ENCODE measurements at places on chromosomes 12 and 14.
A peak's percentile ranks its signal among the peaks of the same experiment; 100 is the strongest.

DNA sequence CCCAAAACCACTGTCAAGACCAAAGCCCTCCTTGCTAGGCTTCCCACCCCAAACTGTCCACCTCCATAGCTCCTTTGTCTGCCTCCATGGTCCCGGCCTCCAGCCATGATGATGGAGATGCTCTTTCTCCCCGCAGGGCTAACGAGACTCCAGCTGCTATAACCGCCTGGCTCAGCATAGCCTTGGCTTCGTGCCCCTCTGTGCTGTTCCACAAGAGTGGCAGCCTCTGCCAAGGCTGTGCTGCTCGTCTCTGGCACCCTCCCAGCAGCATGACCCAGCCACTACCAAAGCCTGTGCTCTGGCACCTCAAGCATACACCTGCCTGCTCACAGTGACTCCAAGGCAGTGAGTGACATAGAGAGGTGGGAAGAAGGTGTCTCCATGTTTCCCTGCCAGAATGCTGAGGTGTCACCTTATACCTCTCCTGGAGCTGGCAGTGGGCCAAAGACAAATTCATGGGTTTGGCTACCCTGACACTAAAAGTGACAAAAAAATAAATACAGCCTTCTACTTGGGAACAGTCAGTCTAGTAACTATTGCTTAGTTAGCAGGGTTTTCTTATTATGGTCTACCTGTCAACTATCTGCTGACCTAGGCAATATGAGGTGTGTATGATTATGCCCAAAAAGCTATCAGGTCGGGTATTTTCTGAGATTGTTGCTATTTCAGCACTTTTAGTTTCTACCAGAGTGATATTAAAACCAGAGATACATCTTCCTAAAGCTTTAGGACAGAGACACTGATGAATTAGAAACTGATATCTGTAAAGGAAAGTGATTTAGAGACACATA is 16.1 kb upstream of the KRT73 start:
- no peak for DNase-seq

- DNase-seq = no peak
Observed at GRCh38 chr12:103373088-103373523, 122.7 kb downstream of the C12orf42 start.

DNA sequence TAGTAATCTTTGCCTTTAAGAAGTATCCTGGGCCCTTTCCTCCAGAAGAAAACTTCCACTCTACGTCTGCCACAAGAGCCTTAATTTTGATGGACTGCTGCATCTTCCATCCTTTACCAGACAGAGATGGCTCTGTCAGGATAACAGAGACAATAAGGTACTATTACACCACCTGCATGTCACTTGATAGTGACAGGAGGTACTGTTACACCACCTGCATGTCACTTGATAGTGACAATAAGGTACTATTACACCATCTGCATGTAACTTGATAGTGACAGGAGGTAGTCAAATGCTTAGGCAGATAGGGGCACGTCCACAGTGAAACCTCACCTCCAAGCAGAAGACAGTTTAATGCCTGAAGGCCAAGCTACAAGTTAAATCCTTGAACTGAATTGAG is 13.9 kb downstream of the OR6C74 start:
- DNase-seq = no peak

GRCh38 chr14:29548948-29549370 is 378.7 kb downstream of the PRKD1 start:
- DNase-seq = peak; percentile 47

DNA sequence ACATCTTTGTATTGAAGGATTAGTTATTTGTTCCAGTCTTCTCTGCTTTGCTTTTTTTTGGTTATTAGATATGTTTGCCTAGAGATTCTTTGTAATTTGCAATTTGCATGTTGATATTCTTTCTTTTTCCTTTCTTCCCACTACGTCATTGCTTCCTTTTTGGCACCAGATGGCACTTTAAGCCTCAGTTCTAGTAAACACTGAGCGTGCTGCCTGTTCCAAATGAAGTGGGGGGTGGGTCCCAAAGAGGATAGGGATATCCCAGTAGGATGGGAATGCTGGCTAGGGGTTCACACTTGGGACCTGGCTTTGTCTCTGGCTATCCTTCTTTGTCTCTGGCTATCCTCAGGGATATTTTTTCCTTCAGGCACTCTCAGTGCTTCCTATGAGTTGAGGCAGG is 17.0 kb downstream of the EAPP start:
- no peak for DNase-seq

DNA sequence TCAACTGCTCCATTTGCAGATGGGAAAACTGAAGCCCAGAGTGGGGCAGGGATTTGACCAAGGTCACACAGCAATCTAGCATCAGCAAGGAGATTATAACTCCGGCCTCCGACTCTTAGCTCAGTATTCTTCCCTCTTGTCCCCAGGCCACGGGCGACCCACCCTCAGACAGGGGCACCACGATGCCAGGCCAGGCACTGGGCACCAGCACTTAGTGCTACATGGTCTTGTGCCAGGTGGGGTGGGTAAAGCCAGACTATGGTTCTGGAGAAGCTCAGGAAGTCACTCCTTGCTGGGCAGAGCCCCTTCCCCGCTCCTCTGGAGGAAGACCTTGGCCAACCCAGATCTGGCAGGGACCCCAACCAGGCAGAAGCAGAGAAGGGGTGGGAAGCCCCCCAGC is 41.5 kb downstream of the SYNE3 start:
- DNase-seq = no peak

DNA sequence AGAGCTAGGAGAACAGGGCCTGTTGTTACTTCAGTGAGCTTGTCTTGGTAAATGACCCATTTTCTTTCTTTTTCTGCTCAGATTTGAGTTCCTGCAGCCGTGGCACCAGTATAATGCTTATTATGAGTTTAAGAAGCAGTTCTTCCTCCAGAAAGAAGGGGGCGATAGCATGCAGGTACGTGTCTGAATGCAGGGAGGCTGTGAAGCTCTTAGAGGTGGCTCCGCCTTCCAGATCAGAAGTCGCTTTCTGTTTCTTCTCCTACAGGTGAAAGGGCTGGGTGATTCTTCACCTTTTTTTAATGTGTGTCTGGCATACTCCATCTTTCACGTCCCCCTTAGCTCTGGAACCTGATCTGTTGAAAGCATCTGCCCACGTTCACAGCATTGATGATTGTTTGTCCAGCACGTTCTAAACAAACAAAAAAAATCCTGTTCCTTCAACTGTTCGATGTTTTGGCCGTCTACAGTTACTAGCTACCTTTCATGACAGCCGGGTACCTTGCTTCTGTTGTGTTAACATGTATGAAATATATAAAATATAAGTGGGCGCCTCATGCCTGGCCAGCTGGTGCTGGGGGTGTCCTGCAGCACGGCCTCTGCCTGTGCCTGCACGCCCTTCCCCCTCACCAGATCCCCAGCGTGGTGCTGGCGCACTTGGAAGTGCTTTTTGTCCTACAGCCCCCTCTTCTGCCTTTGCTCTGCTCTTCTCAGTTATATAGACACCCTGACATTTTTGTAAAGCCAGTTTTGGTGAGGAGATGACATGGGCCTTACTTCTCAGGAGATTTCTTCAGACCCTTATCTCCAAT is 44.6 kb downstream of the SFSWAP start:
- DNase-seq = peak; percentile 63

DNA sequence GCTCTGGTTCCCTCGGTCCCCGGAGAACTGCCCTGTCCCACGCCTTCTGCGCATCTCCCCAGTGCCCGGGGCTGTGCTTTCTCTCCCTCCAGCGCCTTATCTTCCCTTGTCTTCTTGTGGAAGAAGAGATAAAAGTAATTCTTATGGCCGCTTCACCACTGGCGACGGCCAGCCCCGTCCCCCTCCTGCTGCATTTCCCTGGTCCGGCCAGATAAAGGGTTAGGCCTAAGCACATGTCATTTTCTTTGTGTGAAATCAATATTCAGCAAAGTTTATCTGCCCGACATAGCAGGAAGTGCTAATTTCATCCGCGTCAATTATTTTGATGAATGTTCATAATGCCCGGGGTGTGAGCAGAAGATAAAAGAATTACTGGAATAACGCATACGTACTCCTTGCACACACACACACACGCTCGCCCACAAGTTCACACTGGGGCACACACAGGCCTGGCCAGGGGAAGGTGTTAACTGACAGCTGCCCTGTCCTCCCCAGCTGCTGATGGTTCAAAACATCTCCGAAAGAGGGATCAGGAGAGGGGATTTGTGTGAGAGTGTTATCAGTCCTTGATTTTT is 177.7 kb upstream of the LHX5 start:
- peak; percentile 95 for DNase-seq

DNA sequence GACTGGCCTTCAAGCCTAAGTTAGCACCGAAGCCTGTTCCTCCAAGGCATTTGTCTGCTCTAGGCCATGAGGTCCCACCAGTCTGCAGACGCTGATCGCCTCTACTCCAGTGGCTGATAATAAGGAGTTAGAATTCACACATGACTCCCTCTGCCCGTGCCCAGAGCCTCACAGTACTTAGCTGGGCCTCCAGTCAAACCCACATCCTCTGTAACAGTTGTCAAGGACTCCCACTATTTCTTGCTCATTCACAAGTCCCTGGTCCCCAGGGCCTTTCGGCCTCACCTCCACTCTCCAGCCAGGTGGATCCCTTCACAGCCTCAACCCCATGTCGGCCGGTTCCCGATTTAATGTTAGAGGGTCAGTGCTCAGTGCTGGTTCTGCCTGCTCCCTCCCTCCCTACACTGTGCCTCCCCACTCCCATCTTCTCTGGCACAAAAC is 6.3 kb upstream of the KRT5 start:
- no peak for DNase-seq

GRCh38 chr14:24913021-24913420 is 136.9 kb downstream of the STXBP6 start:
- DNase-seq = no peak

- no peak for DNase-seq
Observed at GRCh38 chr12:1972260-1972659, 32.0 kb downstream of the DCP1B start.

DNA sequence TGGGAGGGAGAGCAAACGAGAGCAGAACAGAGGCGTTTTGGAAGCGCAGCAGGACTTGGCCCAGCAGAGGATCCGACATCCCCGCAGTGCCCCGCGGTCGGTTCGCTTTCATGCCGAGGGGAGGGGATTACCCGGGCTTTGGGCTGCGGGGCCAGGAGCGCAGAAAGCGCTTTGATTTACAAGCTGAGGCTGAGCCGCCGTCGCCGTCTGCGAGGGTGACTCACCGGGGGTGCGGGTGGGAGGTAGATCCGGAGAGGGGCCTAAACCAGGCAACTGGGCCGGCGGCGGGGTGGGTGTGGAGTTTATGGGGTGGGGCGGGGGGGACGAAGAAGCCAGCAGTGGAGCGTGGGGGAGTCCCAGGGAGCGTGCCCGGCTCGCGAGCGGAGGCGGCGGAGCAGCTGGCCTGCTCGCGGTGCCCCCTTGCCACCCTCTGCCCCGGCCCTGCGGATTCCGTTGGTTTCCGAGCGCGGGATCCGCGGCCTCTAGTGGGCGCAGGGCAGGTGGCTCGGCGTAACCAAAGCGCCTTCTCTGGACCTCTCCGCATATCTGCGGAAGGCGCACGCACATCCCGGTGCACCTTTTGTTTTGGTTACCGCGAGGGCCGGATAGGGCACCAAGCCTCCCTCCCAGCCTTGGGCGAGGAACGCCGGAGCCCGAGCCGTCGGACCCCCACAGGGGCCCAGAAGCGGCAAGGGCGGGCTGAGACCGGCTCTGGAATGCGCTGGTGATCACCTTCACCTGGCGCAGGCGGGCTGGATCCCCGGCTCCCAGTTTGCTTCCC is 2.6 kb downstream of the SIX4 start:
- peak; percentile 13 for DNase-seq

GRCh38 chr12:82398879-82399278 is 40.5 kb downstream of the METTL25 start:
- no peak for DNase-seq

DNA sequence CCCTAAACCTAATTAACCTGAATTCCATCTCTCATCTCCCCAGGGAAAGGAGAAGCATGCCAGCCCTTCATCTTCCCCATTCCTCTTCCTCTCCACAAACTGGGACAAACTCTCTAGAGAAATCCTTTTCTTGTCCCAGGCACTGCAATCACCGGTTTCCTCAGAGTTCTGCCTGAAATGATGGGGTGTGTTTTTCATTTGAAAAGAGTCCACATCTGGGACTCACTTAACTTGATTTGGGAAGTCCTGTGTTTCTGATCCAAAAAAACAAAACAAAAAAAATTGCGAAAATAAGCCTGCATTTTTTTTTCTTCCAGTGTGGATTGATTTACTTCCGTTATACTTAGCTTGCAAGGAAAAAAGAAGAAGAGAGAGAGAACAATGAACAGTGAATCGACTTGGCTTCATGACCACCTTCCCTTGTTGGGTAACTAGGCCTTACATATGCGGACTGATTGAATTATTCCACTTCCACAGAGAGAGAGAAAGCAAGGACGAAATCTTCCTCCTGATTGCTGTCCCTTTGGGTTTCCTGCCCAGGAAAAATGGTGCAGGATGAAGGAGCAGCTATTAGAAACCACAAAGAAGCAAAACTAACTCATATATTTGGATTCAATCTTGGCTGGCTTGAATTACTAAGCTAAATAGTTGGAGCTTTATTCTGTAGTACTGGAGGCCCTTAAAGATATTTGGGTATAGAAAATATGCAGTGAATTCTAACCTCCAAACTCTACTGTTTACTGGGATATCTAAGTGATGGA is 506.2 kb upstream of the TBX3 start:
- no peak for DNase-seq

- no peak for DNase-seq
Observed at GRCh38 chr12:1189163-1189562, 198.1 kb downstream of the ERC1 start.

GRCh38 chr12:109828754-109829511 is 4.3 kb downstream of the TRPV4 start:
- no peak for DNase-seq

DNA sequence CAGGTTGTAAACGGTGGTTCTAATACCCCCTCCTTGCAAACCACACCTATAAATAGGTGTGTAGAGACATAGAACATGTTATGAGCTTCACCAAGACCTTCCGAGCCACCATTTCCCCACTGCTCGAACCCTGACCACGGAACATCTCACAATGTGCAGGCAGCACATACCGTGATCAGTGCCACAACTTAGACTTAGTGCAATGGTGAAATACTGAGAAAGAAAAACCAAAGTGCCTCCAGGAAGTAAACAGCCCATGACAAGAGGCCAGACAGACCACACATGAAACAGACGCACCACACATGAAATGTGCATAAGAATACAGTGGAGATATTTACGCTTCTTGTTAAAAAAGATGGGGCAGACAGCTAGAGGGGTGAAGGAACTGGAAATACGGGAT is 166.9 kb upstream of the CCND2 start:
- DNase-seq = no peak

GRCh38 chr12:111398530-111398929 is 7.2 kb upstream of the SH2B3 start:
- DNase-seq = no peak

- DNase-seq = no peak
Observed at GRCh38 chr12:33721561-33721960, 281.9 kb upstream of the SYT10 start.

- no peak for DNase-seq
Observed at GRCh38 chr14:100309028-100309737, 2.9 kb upstream of the SLC25A29 start.

DNA sequence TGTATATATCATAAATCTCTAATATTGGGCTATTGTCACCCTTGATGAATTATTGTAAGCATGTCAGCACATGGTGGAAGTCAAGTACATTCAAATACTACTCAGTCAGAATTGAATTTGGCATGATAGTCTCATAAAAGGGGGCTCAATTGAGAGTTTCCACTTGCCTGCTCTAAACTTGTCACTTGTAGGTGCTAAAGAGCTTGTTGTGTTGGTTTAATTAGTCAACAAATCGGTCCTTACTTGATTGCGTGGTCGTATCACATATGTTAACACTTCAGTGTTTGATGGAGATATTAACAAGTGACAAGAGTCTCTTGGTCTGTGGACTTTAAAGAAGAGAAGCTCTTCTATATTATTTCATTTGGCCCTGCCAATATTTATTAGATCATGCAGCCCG is 81.1 kb downstream of the NKX2-1 start:
- DNase-seq = no peak
